Body of pancreas (tissue), 4 donors: ENCODE measurements at places on chromosomes 5 and 9. TPM values are rescaled to one million over a fixed set of nuclear protein-coding genes. Genes with fewer than 3 reads are reported as not detected.

The IL13 gene
- not detected for total RNA-seq

The CTSL gene
- 45.8 TPM for total RNA-seq

The ABLIM3 gene
- 3.9 TPM for total RNA-seq

The C5orf22 gene
- 16.6 TPM for total RNA-seq

The TGFBR1 gene
- 18.7 TPM for total RNA-seq

The SLC36A2 gene
- total RNA-seq: not detected

The RANBP3L gene
- total RNA-seq: not detected

The CSF1R gene
- 5.3 TPM for total RNA-seq

The BASP1 gene
- total RNA-seq: 4.0 TPM

The ADAMTS19 gene
- 1.3 TPM for total RNA-seq

The SUSD3 gene
- total RNA-seq: not detected

The GKAP1 gene
- total RNA-seq: 8.2 TPM

The FAM78A gene
- total RNA-seq: 0.78 TPM

The SIT1 gene
- total RNA-seq: 0.26 TPM

The CENPK gene
- 1.3 TPM for total RNA-seq

The GRIA1 gene
- total RNA-seq: 0.26 TPM

The OR1J2 gene
- not detected for total RNA-seq

The MEF2C gene
- total RNA-seq: 7.0 TPM
